Bronchial epithelial cell (primary cell): ENCODE measurements at places on chromosomes 6 and 20. TPM values are rescaled to one million over a fixed set of nuclear protein-coding genes. Genes with fewer than 3 reads are reported as not detected.

Gene SOX18
- not detected in 2 replicates for total RNA-seq

Gene RAET1L
- 0.79 and 20.4 TPM in 2 replicates for total RNA-seq

Gene RSPO3
- not detected in 2 replicates for total RNA-seq

Gene CCN5
- 0.38 TPM in 1 of 2 replicates, not detected in the other for total RNA-seq

Gene RXRB
- total RNA-seq: 13.2 and 15.3 TPM in 2 replicates

Gene ZKSCAN8
- total RNA-seq: 6.4 and 9.7 TPM in 2 replicates

Gene WFDC6
- not detected in 2 replicates for total RNA-seq

Gene KCNQ5
- total RNA-seq: 0.38 and 2.1 TPM in 2 replicates

Gene GPANK1
- 10.0 and 10.2 TPM in 2 replicates for total RNA-seq

Gene UBD
- total RNA-seq: not detected in 2 replicates

Gene HLA-DQB1
- 1.4 TPM in 1 of 2 replicates, not detected in the other for total RNA-seq

Gene TNFRSF21
- 39.9 and 42.4 TPM in 2 replicates for total RNA-seq

Gene C20orf141
- total RNA-seq: not detected in 2 replicates

Gene ULBP1
- total RNA-seq: 1.1 and 4.1 TPM in 2 replicates

Gene LY6G5C
- 0.13 TPM in 1 of 2 replicates, not detected in the other for total RNA-seq

Gene C20orf96
- 0.64 and 0.79 TPM in 2 replicates for total RNA-seq

Gene SLC12A5
- total RNA-seq: not detected in 2 replicates

Gene FRK
- total RNA-seq: 1.3 and 3.1 TPM in 2 replicates

Gene SLC22A7
- total RNA-seq: not detected in 2 replicates

Gene COX4I2
- not detected in 2 replicates for total RNA-seq

Gene POPDC3
- 1.4 and 5.8 TPM in 2 replicates for total RNA-seq

Gene OVOL2
- 27.6 and 28.5 TPM in 2 replicates for total RNA-seq

Gene ADGRF1
- total RNA-seq: 5.5 and 10.1 TPM in 2 replicates

Gene LRRN4
- not detected in 2 replicates for total RNA-seq

Gene RIMS4
- not detected in 2 replicates for total RNA-seq

Gene GABRR2
- total RNA-seq: under 0.01 and 0.26 TPM in 2 replicates

Gene BHLHE23
- not detected in 2 replicates for total RNA-seq

Gene SRSF12
- under 0.01 and 0.38 TPM in 2 replicates for total RNA-seq

Gene CFB
- 2.4 and 2.6 TPM in 2 replicates for total RNA-seq

Gene SLC25A27
- 5.3 and 13.8 TPM in 2 replicates for total RNA-seq

Gene ZSCAN23
- total RNA-seq: 2.4 and 2.8 TPM in 2 replicates

Gene SAMD5
- 2.6 and 3.1 TPM in 2 replicates for total RNA-seq

Gene CCND3
- 9.7 and 11.8 TPM in 2 replicates for total RNA-seq

Gene NINL
- total RNA-seq: 4.1 and 5.0 TPM in 2 replicates
